SIG-M5 (cell line): ENCODE measurements at places on chromosomes 12 and 14.

- DNase-seq = no peak
Measured at GRCh38 chr14:50812180-50812579, 18.8 kb downstream of the NIN start.

GRCh38 chr14:36664322-36665193, 2.9 kb downstream of the PAX9 start:
- DNase-seq = no peak

GRCh38 chr14:22184830-22185168, 404.2 kb downstream of the DAD1 start:
- DNase-seq = no peak

DNA sequence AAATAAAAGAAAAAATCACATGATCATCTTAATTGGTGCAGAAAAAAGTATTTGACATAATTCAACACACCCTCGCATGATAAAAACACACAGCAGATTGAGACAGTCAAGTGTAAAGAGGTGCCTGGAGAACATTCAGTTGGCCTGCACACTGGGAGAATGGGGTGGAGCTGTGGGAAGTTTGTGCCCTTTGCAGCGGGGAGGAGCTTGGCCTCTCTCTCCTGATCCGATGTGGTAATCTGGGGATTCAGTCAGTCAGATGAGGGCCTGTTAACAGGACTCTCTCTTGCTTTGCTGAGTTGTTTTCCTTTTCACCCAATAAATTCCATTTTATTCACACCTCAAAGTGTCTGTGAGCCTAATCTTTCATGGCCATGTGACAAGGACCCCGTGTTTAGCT, 5.9 kb downstream of the SERPINA6 start:
- DNase-seq = no peak

- no peak for DNase-seq
Measured at GRCh38 chr12:59595565-59595882, 305 bp upstream of the SLC16A7 start.

- DNase-seq = no peak
Measured at GRCh38 chr14:58807191-58807590, 169.4 kb downstream of the DACT1 start.
